ENCODE measurements at places on chromosomes 7 and 10.

GRCh38 chr7:11934796-11935195 lies 102.8 kb upstream of the THSD7A start:
- DNase-seq: no peak

DNA sequence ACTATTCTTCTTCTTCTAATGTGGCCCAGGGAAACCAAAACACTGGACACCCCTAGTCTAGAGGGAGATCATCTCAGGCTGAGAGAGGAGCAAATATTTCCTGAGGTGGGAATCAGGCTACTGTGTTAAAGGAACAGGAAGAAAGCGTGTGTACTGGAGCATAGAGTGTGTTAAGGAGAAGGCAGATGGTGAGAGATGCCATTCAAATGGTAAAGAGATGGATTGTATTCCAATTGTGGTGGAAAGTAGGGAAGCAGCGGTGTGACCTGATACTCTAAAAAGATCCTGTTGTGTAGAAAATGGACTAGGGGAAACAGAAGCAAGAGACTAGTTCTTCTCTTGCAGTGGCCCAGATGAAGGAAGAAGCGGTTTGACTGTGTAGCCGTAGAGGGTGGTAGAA lies 31.2 kb downstream of the RAB18 start:
- no peak for DNase-seq

GRCh38 chr10:125096371-125096770 lies 64.0 kb downstream of the CTBP2 start:
- DNase-seq: no peak

DNA sequence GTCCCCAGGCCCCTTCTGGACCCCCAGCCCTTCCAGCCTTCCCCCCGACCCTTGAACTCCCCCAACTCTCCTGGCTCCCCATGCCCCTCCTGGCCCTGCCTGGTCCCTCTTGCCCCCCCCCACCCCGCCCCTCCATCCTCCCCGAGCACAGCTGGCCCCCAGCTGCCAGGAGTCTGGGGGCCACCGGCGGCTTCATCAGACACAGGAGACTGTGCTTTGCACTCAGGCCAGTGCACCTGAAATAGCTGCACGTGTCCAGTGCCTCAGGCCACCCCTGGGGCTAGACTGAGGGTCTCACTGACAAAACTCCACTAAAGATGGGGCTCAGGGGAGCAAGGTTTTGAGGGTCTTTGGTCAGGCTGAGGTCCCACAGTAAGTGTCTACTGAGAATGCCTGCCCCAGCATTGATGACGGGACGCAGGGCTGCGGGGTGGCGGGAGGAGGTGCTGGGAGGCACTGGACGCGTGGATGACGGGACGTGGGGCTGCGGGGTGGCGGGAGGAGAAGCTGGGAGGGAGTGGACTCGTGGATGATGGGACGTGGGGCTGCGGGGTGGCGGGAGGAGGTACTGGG lies 6.5 kb downstream of the FOXL3 start:
- DNase-seq: no peak

GRCh38 chr10:75555323-75555722 lies 123.9 kb downstream of the LRMDA start:
- no peak for DNase-seq

- DNase-seq: no peak
Observed at GRCh38 chr10:20288060-20288459, 471.8 kb downstream of the PLXDC2 start.

DNA sequence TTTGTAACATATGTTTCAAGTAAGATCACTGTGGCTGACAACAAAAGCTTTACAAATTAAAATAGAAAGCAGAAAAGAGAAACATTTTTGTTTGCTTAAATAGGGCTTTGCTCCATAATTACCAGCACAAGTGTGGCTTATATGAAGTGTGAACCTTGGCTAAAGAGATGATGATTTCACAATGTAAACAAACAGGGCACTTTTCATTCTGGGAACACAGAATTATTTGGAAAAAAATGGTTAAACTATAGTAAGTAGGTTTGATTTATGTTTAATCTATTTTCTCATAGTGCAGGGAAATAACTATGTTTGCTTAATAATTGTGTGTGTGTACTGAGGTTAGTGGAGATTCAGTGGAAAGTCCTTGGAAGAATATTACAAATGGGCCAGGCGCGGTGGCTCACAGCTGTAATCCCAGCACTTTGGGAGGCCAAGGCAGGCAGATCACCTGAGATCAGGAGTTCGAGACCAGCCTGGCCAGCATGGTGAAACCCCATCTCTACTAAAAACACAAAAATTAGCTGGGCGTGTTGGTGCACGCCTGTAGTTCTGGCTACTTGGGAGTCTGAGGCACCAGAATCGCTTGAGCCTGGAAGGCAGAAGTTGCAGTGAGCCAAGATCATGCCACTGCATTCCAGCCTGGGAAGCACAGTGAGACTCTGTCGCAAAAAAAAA lies 19.1 kb upstream of the OTUD1 start:
- no peak for DNase-seq

DNA sequence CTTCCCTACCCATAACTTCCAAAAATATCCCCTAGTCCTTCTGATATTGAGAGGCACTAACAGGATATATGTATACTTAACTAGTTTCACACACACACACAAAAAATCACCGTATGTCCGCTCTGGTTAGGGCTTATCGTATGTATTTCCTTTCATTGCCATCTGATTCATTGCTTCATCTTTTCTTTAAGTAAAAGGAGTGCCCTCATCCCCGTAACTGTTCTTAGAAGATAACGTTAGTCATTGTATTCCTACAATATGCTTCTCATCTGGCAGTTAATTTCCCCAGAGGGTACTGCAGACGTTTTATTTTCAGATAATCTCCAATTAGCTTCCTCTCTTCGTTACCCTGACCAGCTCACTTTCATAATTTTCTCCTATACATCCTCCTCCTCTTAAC lies 37.3 kb downstream of the NRCAM start:
- no peak for DNase-seq

Measured in NCI-H748 treated with DMSO at 0.1 percent for 48 hours (cell line).